ENCODE measurements at places on chromosomes 1 and 21. TPM values are rescaled to one million over a fixed set of nuclear protein-coding genes. Genes with fewer than 3 reads are reported as not detected.
A peak's percentile ranks its signal among the peaks of the same experiment; 100 is the strongest.

Gene TMEM81
- 3.4 TPM for total RNA-seq

Gene NTMT2
- total RNA-seq: not detected

Gene TMEM200B
- total RNA-seq: not detected

Gene SERINC2
- not detected for total RNA-seq

Gene OR2T29
- not detected for total RNA-seq

Gene TAS1R1
- not detected for total RNA-seq

Gene GBP3
- total RNA-seq: 36.6 TPM

Gene MCOLN3
- not detected for total RNA-seq

DNA sequence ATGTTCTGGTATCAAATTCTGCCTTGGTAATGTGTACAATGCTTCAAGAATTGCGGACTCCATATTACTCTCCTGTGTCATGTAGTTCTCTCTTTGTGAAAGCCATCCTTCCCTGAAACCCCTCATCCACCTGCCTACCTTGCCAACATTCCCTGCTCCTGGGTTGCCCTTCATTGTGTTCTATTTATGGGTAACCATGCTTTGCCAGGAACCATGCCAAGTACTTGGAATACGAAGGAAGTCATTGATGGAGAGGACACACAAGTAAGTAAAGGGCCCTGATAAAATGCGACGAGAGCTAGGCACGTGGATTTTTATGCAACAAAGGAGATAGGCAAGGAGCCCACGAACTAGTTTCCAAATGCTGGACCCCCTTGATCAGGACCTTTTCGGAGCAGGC lies 300.8 kb downstream of the DISC1 start:
- no peaks in the 10 kb centered on the region for H3K27me3 ChIP-seq
- H3K4me1 ChIP-seq: no peaks in the 10 kb centered on the region
- no peaks in the 10 kb centered on the region for H3K36me3 ChIP-seq
- no peak overlapping the region for H3K4me3 ChIP-seq

- DNase-seq: no peak
- H3K4me3 ChIP-seq: no peak overlapping the region
- no peaks in the 10 kb centered on the region for H3K27me3 ChIP-seq
- no peak overlapping the region for H3K27ac ChIP-seq
Measured at GRCh38 chr1:220726634-220727033, 21.5 kb upstream of the MTARC2 start.

DNA sequence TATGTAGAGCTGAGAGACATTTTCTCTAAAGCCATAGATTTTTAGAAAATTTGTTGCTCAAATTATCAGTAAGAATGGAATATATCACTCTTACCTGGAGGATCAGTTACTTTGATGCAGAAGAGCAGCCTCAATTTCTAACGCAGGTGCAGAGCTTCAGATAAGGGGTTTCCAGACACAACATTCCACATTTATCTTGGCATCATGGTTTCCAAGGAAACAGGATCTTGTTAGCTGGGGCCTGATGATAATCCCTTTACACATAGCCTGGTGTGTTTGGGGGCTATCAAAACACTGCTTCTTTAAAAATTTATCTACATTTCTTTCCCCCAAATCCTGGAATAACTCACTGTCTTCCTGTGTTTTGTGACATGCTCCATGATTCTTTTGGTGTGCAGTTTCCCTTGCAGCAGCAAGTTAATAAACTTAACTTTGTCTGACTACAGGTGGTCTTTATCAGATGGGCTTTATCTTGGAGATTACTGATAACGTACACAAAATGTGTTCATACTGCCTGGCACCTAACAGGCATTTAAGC lies 2.7 kb upstream of the STX12 start:
- no peaks in the 10 kb centered on the region for H3K27me3 ChIP-seq
- no peaks in the 10 kb centered on the region for H3K36me3 ChIP-seq
- DNase-seq: no peak
- H3K4me1 ChIP-seq: peaks cover 24% of the 10 kb centered on the region

DNA sequence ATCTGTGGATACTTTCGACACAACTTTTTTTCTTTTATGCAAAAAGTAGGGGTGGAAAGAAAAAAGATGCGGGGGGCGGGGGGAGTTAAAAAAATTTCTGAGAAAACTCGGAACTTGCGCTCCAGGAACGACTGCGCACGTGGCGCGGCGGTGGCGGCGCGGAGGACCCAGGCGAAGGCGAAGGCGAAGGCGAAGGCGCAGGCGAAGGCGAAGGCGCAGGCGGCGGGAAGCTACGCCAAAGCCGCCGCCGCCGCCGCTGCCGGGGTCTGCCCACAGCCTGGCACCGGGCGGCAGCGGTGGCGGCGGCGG lies 208 bp upstream of the BARHL2 start:
- H3K36me3 ChIP-seq: no peaks in the 10 kb centered on the region
- H3K4me1 ChIP-seq: peaks cover 6% of the 10 kb centered on the region
- no peak overlapping the region for H3K27ac ChIP-seq
- no peak overlapping the region for H3K4me3 ChIP-seq
- peaks cover 54% of the 10 kb centered on the region for H3K27me3 ChIP-seq

DNA sequence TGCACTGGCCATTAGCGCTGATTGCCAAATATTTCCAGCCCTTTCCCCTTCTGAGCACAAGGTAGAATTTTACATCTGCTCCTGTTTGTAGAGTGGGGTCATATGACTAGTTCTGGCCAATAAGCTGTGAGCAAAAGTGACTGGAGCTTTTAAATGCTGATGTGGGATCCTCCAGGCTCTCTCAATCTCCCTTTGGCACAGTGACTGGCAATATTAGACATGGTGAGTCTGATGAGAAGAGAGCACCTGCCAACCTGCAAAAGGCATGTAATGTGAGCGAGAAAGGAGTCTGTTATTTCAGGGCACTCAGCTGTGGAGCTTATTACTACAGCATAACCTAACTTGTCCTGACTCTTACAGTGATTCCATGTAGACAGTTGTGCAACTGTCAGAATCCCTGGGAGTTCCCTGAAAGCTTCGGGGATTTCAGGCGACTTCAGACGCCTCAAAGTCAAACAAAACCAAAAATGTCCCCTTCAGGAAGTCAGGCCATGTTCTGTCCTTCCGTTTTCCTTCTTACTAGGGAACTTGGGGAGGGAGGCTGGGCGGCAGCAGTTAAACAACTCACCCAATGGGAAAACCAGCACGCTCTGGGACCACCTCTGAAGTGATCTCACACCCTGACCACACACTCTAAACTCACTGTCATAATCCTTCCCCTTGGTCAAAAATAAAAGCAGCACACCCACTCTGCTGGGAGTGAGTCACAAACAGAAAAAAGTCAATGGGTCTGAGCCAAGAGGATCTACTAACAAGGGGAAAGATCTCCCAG lies 3.6 kb upstream of the RASSF5 start:
- no peak for DNase-seq
- peaks cover 4% of the 10 kb centered on the region for H3K27me3 ChIP-seq
- H3K36me3 ChIP-seq: peaks cover under 1% of the 10 kb centered on the region
- H3K4me3 ChIP-seq: no peak overlapping the region
- peaks cover 21% of the 10 kb centered on the region for H3K4me1 ChIP-seq
- H3K27ac ChIP-seq: no peak overlapping the region

DNA sequence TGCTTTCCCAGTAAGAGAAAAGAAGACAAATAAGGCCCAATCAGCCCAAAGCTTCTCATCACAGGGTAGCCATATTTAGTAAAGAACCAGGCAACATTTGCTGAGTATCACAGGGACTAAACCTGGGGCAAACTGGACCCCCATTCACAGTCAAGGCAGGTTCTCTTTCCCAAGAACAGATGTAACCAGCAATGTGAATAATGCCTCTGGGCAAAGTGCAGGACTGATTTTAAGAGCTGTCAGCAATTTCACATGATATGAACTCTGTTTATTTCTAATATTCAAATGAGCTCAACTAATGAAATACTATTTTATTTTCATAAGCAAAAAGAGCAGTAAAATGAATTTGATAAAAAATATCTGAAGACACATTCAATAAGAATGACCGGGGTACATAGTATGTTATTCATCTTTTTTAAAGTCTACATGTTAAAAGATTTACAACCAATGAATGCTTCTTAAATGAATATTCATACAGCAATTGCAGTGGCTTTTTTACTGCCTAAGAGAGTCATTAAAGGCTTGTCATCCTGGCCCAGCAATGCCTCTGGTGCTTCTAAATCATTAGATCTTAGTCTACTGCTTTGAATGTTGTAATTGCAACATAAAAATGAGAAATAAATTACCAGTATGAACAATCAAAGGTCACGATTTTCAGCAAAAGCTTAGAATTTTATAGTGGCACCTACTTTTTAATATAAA lies 308.8 kb downstream of the SMYD3 start:
- DNase-seq: no peak
- H3K4me3 ChIP-seq: no peak overlapping the region
- no peaks in the 10 kb centered on the region for H3K27me3 ChIP-seq
- H3K36me3 ChIP-seq: no peaks in the 10 kb centered on the region
- H3K27ac ChIP-seq: no peak overlapping the region
- no peaks in the 10 kb centered on the region for H3K4me1 ChIP-seq

- DNase-seq: no peak
- no peak overlapping the region for H3K4me3 ChIP-seq
- peaks cover 4% of the 10 kb centered on the region for H3K4me1 ChIP-seq
- no peak overlapping the region for H3K27ac ChIP-seq
- no peaks in the 10 kb centered on the region for H3K36me3 ChIP-seq
Measured at GRCh38 chr1:77534456-77534855, 148.0 kb downstream of the ZZZ3 start.

DNA sequence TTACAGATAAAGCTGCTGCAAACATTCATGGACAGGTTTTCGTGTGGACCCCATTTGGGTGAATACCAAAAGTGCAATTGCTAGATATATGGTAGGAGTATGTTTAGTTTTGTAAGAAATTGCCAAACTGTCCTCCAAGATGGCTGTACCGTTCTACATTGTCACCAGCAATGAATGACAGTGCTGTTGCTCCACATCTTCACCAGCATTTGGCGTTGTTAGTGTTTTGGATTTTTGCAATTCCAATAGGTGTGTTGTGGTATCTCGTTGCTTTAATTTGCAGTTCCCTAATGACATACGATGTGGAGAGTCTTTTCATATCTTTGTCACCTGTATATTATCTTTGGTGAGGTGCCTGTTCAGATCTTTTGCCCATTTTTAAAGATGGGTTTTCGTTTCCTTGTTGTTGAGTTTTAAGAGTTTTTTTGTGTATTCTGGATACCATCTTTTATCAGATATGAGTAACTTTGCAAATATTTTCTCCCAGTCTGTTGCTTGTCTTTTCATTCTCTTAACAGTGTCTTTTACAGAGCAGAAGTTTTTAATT lies 12.1 kb downstream of the CATSPERE start:
- H3K4me1 ChIP-seq: no peaks in the 10 kb centered on the region
- H3K27ac ChIP-seq: no peak overlapping the region
- H3K4me3 ChIP-seq: no peak overlapping the region
- DNase-seq: no peak
- no peaks in the 10 kb centered on the region for H3K27me3 ChIP-seq
- no peaks in the 10 kb centered on the region for H3K36me3 ChIP-seq

- H3K4me3 ChIP-seq: no peak overlapping the region
- H3K27me3 ChIP-seq: no peaks in the 10 kb centered on the region
- no peak overlapping the region for H3K27ac ChIP-seq
- DNase-seq: no peak
- H3K36me3 ChIP-seq: no peaks in the 10 kb centered on the region
- H3K4me1 ChIP-seq: no peaks in the 10 kb centered on the region
Measured at GRCh38 chr21:26365849-26366248, 195.3 kb upstream of the APP start.

DNA sequence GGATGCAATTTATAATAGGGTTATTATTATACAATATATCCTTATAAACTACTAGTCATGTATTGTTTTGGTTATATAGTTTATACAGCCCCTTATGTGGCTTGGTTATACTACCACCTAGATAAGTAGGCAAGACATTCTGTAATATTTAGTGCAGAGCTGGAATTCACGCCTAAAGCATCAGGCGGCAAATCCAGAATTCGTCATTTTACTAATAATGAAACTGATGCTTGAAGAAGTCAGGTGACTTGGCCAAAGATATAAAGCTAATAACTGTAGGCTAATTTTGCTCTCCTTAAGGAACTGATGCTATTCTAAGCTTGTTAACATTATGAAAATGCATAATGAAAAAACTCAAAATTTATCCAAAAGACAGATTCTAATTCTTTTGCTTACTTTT lies 10.8 kb downstream of the NSL1 start:
- peaks cover 33% of the 10 kb centered on the region for H3K36me3 ChIP-seq
- H3K27ac ChIP-seq: no peak overlapping the region
- no peak for DNase-seq
- H3K27me3 ChIP-seq: no peaks in the 10 kb centered on the region
- no peaks in the 10 kb centered on the region for H3K4me1 ChIP-seq
- no peak overlapping the region for H3K4me3 ChIP-seq

DNA sequence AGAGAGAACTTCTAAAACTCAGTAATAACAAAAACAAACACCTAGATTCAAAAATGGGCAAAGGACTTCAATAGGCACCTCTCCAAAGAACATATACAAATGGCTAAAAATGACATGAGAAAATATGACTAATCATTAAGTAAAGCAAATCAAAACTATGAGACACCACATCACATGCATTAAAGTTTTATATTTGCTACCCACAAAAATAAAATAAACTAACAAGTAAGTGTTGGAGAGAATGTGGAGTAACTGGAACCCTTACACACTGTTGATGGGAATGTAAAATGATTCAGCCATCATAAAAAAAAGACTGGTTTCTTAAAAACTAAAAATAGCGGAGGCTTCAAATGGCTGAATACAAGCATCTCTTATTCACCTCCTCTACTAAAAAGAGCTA lies 262.1 kb upstream of the PKN2 start:
- H3K27me3 ChIP-seq: no peaks in the 10 kb centered on the region
- no peak for DNase-seq
- H3K4me1 ChIP-seq: no peaks in the 10 kb centered on the region
- no peak overlapping the region for H3K4me3 ChIP-seq
- no peak overlapping the region for H3K27ac ChIP-seq

DNA sequence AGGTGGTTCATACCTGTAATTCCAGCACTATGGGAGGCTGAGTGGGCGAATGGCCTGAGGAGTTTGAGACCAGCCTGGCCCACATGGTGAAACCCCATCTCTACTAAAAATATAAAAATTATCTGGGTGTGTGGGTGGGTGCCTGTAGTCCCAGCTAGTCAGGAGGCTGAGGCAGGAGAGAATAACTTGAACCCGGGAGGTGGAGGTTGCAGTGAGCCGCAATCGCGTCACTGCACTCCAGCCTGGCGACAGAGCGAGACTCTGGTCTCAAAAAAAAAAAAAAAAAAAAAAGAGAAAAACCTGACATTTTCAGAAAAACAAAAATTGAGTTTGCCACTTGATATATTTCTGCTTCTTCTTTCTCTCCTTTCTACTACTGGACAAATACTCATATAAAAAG lies 24.3 kb downstream of the CA6 start:
- DNase-seq: no peak
- H3K4me3 ChIP-seq: peak overlapping the region; percentile 92
- peak overlapping the region; percentile 62 for H3K27ac ChIP-seq
- peaks cover 32% of the 10 kb centered on the region for H3K4me1 ChIP-seq
- no peaks in the 10 kb centered on the region for H3K36me3 ChIP-seq

- H3K27me3 ChIP-seq: no peaks in the 10 kb centered on the region
- H3K36me3 ChIP-seq: no peaks in the 10 kb centered on the region
- H3K4me1 ChIP-seq: no peaks in the 10 kb centered on the region
- no peak overlapping the region for H3K4me3 ChIP-seq
Measured at GRCh38 chr1:230147253-230148125, 80.5 kb downstream of the GALNT2 start.
